ENCODE measurements at places on chromosomes 5 and 9.

- no peak for DNase-seq
Observed at GRCh38 chr5:152349683-152350526, 55.2 kb downstream of the NMUR2 start.

DNA sequence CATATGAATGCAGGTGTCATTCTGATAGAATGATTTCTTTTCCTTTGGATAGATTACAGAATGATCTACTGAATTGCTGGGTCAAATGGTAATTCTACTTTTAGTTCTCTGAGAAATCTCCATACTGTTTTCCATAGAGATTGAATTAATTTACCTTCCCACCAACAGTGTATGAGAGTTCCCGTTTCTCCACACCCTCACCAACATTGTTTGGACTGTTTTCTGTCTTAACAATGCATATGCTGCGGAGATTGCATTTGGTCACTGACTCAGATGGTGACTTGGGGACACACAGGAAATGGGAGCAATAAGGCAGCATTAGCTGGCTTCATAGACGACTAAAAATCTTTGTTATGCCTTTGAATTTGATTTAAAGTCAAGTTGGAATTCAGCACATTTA lies 95.9 kb downstream of the CDH6 start:
- DNase-seq, result no peak

DNA sequence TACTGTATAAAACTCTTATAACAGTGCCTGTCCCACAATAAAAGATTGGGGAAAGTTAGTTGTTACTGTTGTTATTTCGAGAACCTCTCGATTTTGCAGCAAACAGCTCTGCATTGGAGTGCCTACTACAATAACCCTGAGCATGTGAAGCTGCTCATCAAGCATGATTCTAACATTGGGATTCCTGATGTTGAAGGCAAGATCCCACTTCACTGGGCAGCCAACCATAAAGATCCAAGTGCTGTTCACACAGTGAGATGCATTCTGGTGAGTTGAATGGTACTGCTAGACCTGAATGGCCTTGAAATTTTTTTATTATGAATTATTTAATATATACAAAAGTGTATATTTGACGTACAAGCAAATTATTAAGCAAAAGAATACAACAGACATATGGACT lies 123.2 kb downstream of the TEX10 start:
- no peak for DNase-seq

DNA sequence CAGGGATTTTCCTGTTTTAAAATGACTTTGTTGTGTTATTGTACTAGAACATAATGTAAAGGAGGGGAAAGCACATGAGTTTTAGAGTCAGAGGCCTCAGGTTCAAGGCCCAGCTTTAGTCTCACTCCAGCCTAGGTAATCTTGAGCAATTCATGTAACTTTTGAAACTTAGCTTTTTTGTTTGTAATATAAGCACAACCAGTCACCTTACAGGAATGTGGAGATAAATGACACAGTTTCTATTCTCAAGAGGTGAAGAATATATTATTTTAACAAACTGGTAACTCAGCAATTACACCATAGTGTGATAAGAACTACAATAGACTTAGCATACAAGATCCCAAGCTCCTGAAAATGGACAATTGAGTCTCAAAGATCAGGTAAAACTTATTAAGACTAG lies 51.2 kb downstream of the ADAMTS19 start:
- no peak for DNase-seq

- no peak for DNase-seq
Observed at GRCh38 chr9:117377046-117377445, 37.8 kb downstream of the ASTN2 start.

DNA sequence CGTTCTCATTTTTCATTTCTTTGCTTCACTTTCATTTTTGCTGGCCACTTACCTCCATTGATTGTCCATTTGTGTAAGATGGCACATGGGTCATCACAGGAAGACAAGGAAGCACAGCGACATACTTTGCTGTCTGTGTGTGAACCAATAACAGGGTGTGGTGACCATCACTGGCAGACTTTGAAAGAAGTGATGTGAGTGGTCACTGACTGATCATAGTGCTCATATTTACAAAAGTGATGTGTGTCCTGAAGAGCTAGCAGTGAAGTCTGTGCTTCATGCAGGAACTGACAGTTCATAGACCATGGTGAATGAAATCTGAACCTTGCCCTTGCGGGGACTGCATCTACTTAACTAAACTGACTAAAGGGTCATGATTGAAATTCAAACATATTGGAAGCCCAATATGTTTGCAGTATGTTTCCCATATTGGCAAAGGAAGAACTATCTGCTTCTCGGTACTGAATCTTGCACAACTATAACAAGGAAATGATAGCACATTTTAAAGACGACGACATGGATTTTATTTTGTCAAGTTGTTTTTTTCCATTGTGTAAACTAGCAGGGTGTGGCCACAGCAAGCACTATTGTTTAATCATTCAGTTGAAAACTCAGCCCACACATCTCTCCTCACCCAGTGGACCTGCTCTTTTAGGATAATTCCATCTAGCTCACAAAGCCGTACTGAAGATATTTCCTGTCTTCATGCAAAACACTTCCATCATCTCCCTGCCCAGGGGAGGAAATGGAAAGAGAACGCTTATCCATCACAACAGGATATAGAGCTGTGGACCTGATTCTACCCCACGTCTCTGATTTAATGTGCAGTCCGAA lies 232.0 kb upstream of the ANKRD55 start:
- DNase-seq, result no peak

- peak; percentile 91 for DNase-seq
Observed at GRCh38 chr9:89138463-89139390, 39.9 kb downstream of the SHC3 start.

DNA sequence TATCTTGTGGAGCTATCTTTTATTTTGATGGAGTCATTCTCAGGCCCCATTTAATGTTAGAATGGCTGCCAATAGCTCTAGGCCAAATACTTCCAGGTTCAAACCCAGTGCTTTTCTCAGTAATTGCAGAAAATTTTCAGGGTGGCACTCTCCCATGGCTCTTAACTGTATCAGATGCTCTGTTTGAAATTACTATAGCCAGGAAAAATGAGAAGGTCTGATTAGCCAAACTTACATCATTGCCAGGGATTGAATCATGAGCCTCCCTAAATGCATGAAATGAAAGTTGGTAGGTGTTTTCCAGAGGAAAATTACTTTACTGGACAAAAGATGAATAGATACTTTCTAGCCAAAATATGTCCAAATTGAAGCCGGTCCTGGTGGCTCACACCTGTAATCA lies 404.8 kb downstream of the MAT2B start:
- DNase-seq, result no peak

DNA sequence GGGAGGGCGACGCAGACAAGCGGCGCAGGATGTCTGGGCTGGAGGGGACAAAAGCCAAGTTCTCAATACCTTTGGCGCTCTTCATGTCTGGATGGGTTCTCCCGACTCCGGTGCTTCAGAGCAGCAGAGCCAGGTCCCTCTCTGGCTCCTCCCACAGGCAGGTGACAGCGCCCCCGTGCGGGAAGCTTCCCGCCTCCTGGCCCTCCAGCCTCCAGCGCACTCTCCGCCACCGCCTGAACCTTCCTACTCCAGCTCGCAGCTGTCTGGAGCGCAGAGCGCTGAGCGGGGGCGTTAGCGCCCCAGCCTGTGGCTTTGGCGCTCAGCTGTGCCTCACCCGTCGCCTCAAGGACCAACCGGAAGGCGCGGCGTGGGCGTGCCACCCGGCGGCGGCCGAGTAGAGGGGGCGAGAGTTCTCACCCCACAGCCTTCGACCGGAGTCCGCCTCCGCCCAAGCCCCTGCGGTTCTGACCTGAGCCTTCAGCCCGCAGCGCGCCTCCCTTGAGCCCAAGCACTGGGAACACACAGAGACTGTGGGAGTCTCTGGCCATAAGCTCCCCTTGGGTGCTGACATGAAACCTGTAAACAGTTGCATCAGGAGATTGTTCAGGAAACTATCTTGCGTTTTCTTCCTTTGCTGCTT lies at the start of gene SLCO4C1:
TSS of gene SLCO4C1 (minus strand) at position 107 of the 640 bp plus-strand sequence. CDS start at position 85, 22 bp downstream.
- DNase-seq, result no peak

GRCh38 chr5:94192658-94193391 lies 425.6 kb downstream of the KIAA0825 start:
- DNase-seq, result no peak

- DNase-seq, result no peak
Observed at GRCh38 chr5:96946381-96946780, 10.5 kb downstream of the LNPEP start.

GRCh38 chr9:21801683-21802417 lies 586 bp upstream of the MTAP start:
- peak; percentile 84 for DNase-seq

- DNase-seq, result no peak
Observed at GRCh38 chr5:2631758-2632157, 119.7 kb downstream of the IRX2 start.

DNA sequence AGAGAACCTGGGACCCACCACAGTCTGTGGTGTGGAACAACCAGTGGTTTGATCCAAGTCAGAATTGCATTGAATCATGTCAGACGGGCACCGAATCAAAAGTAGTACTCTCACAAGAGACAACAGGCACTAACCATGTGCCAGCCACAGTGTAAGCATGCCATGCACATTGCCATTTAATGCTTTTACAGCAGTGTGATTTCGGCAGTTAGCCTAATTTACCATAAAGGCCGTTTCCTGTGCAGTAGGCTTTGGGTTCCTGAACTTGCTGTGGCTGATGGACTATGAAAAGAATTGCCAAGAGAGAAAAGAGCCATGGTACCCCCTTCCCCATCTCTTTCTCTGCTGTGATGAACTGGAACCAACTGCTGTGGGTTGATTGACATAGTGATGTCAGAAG lies 540.6 kb downstream of the EBF1 start:
- no peak for DNase-seq

GRCh38 chr9:30310711-30311110 lies 2073.7 kb upstream of the ACO1 start:
- DNase-seq, result no peak

DNA sequence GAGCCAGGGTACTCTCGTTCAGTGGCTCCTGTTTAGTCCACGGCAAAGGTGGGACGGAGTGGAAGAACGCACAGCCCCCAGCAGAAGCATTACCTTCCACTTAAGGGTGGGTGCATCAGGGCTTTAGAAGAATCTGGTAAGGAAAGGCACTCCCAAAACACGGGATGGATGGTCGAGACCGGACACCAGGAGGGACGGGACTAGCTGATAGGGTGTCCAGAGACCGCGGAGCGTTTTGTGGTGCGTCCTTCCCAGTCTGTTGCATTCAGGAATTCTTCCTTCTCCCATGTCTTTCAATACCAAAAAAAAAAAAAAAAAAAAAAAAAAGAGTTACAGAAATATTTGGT lies 545 bp upstream of the CTSV start:
- DNase-seq, result peak; percentile 41

- peak; percentile 16 for DNase-seq
Observed at GRCh38 chr5:2094616-2094995, 211.9 kb upstream of the IRX4 start.

DNA sequence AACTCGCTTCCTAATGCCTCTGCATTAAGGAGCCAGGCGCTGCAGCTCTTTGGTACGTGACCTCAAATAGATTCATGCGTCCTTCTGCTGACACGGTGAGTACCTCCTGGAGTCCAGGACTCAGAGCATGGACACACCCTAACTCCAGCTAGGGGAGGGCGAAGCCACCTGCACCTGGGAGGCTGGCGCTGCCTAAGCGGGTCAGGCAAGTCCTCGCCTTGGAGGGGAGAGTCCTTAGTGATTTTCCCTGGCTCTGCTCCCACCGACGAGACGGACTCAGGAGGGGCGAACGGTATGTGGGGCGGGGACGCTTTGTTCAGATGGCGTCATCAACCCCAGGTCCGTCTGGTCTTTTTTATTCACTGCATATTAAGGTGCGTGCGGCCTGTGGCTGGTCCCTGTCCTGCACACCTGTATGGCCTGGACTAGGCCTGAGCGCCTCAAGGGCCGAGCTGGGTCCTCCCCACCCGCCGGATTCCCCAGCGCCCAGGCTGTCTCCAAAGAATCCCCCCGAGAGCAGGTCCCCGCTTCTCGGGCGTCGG lies 50.3 kb downstream of the NSUN2 start:
- DNase-seq, result no peak

- peak; percentile 42 for DNase-seq
Observed at GRCh38 chr9:69549310-69550202, 122.6 kb downstream of the APBA1 start.

- DNase-seq, result no peak
Observed at GRCh38 chr5:89262030-89262429, 379.0 kb upstream of the MEF2C start.

- no peak for DNase-seq
Observed at GRCh38 chr9:15529566-15530324, 19.0 kb upstream of the PSIP1 start.

Measured in fibroblast of gingiva (primary cell).